ENCODE measurements at places on chromosomes 1 and 21.

GRCh38 chr1:248730507-248731335 lies 24.8 kb downstream of the LYPD8 start:
- DNase-seq = no peak

DNA sequence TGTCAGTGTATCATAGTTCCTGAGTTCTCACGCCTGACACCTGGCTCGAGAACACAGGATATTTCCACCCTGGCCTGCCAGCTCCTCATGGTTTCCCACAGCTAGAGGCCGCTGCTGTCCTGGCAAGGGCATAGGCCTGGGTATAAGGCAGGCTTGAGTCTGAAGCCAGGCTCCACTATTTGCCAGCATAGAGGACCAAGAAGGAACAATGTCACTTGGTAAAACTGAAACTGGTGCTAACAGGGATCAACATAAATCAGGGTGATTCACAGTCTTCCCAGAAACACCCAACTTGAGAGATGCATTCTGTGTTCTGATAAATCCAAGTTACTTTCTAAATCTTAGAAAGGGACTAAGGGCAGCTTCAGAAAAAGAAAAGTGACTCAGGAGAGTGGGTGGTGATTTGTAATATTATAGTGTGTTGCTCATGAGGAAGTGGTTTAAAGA lies 6.9 kb upstream of the S100A2 start:
- no peak for DNase-seq

DNA sequence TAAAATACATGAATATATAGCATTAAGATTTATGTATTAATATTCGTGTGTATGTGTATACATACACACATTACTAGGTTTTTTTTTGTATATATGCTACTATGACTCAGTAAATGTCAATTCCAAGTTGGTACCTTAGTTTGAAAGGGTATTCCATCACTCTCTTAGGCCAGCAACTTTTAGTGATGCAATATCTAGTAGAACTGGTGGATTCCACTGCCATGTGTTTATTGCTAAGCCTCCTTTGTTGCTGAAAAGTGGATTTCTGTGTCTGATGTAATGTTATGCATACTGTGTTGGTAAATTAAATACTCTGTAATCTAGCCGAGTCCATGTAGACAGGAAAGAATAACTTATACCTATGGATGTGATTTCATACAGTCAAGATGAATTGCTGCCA lies 16.9 kb upstream of the COL11A1 start:
- no peak for DNase-seq

GRCh38 chr21:29295066-29295650 lies 3.6 kb upstream of the BACH1 start:
- DNase-seq = no peak

DNA sequence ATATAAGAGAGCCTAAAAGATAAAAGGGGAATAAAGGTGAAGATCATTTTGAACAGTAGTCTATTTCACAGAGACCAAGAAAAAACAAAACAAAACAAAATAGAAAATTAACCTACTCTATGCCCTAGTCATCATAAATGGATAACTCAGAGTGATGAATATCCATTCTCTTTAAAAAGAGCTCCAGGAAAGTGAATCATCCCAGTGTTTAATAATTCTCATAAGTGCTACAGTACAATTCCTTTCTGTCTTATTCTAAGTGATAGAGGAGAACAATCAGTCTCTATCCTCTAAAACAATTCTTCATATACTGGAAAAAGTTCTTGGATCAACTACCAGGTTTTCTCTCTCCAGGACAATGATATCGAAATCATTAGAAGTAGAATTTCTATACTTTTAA lies 45.8 kb downstream of the GDAP2 start:
- no peak for DNase-seq

DNA sequence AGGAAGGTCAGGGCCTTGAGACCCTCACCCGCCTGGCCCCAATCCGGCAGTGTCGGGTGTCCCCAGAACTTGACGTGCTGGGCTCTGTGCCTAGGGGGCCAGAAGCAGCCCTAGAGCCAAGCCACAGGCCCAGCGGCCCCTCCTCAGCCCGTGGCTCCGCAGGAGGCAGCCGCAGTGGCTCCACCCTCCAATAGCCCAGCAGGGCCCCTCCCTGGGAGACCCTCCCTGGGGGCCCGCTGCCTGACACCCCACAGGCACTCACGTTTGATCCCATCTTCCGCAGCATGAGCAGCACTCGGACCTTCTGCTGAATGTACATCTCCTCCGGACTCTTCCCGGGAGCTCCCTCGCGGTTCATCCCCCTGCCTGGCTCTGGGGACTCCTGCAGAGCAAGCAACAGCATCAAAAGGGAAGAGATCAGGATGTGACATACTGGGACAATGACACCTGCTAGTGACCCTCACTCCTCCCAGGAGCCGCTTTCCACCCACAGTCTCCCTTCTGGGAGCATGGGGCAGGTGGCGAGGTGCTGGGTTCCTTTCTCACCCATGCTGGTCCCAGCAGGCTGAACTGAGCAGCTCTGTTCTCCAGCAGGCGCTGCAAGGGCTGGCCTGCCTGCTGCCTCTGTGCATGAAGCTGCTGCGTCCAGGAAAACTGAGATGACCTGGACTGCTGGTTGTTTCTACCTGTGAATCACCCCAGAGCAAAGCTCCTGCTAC lies 38.2 kb downstream of the CTNNBIP1 start:
- DNase-seq = no peak

GRCh38 chr1:78540048-78540447 lies 49.3 kb downstream of the PTGFR start:
- no peak for DNase-seq

DNA sequence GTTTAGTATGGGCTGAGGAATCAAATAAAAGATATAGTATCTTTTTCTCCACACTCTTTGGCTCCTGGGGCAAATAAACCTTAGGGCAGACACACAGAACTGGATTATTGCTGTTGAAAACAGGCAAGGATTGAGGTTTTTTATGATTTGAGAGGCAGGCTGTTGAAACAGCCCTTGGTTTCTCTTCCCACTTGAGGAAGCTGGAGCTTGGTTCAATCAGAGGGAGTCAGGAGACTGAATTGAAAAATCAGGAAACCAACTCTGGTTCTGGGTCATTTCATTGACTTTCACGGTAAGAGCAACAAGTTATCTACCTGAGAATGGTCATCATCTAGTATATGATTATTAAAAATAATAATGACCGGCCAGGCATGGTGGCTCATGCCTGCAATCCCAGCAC lies 108.4 kb downstream of the CNIH3 start:
- no peak for DNase-seq

DNA sequence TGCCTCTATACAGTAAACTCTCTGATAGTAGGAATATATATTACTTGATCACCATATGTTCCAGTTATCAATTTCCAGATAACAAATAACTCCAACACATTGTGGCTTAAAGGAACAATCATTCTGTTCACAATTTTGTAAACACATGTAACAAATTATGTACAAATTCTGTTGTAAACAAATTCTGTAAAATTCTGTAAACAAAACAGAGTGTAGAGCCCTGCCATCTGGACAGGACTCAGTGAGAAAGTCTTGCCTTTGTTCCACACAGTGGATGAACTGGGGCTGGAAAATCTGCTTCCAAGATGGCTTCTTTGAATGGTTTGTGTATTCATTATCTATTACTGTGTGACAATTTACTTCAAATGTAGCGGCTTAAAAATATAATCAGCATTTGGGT lies 69.0 kb upstream of the LRRC7 start:
- DNase-seq = no peak

DNA sequence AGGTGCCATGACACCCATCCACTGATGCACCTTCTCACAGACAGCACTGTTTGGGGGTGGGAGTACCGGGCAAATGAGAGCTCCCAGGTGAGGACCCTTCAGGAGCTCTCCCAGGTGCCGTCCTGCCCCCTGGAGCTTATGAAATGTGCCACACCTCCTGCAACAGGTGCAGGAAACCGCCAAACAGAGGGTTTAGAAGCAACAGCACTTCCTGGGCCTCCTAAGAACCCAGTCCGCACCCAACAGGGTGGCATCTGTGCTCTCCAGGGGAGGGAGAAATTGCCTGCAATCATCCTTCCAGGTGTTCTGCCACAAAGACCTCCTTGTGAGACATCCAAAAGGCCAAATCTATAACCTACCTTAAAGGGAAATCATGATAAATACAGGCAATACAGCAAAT lies 87.7 kb upstream of the ATP1B1 start:
- no peak for DNase-seq

GRCh38 chr1:162857850-162858249 lies 3.1 kb downstream of the CCDC190 start:
- no peak for DNase-seq

Measured in vagina (tissue), 2 donors.